ENCODE measurements at places on chromosomes 4 and X. TPM values are rescaled to one million over a fixed set of nuclear protein-coding genes. Genes with fewer than 3 reads are reported as not detected.

DNA sequence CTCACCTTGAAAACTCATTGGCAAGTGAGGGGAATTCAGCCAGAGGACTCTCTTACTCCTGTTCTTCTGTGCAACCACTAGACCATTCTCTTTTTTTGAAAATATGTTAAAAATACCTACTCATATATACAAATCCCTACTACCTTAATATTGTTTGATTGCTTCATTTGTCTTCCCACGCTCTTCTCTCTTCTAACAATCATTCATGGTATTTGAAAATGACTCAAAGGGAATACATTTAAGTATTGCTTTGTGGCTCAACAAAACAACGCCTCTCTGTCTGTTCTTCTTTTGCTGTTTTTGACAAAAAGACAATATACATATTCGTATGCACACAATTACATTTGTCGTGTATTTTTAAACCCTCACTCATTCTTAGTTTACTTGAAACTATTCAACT, 589.4 kb downstream of the ANKRD50 start:
- no peak for DNase-seq

GRCh38 chr4:10011885-10012284, 9.4 kb downstream of the SLC2A9 start:
- no peak for DNase-seq

DNA sequence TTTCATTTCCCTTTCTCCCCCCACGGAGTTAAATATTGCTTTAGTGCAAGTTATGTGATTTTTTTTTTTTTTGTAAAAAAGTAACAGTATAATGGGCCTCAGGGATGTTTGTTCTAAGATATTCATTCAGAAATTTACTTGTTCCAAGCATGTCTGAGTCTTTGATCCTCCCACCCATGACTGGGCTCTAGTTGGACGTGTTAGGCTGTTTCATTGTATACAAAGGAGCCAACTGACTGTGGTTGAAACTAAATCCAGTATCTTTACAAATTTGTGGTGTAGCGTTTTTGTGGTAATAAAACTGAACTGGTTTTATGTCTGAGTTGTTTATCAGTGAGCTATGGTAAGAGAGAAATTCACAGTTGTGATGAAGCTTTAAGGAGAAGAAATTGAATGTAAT, 74.1 kb downstream of the DOCK11 start:
- DNase-seq: no peak

GRCh38 chrX:129359269-129359668, 164.0 kb downstream of the SMARCA1 start:
- no peak for DNase-seq

GRCh38 chr4:13496605-13497004, 12.5 kb upstream of the RAB28 start:
- no peak for DNase-seq

Gene ASB12
- total RNA-seq: 0.83 TPM

- no peak for DNase-seq
These were observed 257.1 kb downstream of the CAMK2D start for GRCh38 chr4:113504422-113504821.

- no peak for DNase-seq
These were observed 39.4 kb downstream of the STIM2 start for GRCh38 chr4:26899991-26900390.

Gene EDNRA
- 22.3 TPM for total RNA-seq

DNA sequence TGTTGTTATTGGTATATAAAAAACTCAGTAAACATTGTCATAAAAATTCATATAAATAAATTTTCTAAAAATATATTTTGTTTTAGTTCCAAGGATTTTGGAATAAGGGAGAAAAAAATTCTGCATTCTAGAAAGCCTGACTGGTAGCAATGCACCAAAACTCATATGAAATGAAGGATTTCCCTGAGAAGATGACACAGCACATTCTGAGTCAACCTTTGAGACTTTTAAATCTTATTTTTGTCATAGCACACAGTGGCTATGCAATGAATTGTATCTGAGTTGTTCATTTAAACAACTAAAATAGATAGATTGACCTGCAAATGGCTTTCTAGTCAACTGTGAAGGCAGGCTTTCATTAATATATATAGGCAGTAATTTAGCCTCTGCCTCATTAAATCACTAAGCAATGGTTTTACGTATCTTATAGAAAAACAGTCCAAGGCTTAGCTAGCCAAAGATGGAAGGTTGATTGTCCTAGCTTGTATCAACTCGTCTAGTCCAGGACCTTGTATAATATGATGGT, 239.1 kb upstream of the NEIL3 start:
- no peak for DNase-seq

Gene CLDN24
- not detected for total RNA-seq

GRCh38 chrX:22325096-22325495, 52.4 kb downstream of the CBLL2 start:
- DNase-seq: peak; percentile 15

DNA sequence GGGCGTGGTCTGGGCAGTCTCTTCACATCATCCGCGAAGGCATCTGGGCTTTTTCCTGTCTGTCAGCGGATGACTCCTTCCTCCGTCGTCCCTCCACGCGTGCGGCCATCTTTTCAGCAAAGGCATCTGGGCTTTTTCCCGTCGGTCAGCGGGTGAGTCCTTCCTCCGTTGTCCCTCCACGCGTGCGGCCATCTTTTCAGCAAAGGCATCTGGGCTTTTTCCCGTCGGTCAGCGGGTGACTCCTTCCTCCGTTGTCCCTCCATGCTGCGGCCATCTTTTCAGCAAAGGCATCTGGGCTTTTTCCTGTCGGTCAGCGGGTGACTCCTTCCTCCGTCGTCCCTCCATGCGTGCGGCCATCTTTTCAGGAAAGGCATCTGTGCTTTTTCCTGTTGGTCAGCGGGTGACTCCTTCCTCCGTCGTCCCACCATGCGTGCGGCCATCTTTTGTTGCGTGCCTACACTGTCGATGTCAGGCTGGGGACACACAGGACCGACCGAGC, 12.3 kb upstream of the TMEM271 start:
- DNase-seq: no peak

Gene RNF128
- total RNA-seq: 0.53 TPM

DNA sequence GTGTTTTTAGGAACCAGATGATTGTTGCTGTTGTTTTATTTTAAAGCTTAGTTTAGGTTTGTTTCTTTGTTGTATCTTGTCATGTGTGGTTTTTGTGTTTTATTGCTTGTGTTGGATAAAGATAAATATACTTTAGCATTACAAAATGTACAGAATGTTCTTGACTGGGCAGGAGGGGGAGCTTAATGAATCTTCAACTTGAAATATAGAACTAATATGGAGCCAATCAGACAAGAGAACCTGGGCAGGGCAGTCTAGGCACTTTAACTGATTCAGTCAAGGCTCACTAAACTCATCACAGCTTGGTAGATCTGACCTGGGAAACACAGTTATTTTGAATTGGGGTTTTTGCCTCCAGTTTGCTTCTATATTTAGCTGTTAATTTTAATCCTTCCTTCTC, 304.2 kb downstream of the ARHGAP24 start:
- peak; percentile 45 for DNase-seq

Gene UGT2B7
- 1.5 TPM for total RNA-seq

DNA sequence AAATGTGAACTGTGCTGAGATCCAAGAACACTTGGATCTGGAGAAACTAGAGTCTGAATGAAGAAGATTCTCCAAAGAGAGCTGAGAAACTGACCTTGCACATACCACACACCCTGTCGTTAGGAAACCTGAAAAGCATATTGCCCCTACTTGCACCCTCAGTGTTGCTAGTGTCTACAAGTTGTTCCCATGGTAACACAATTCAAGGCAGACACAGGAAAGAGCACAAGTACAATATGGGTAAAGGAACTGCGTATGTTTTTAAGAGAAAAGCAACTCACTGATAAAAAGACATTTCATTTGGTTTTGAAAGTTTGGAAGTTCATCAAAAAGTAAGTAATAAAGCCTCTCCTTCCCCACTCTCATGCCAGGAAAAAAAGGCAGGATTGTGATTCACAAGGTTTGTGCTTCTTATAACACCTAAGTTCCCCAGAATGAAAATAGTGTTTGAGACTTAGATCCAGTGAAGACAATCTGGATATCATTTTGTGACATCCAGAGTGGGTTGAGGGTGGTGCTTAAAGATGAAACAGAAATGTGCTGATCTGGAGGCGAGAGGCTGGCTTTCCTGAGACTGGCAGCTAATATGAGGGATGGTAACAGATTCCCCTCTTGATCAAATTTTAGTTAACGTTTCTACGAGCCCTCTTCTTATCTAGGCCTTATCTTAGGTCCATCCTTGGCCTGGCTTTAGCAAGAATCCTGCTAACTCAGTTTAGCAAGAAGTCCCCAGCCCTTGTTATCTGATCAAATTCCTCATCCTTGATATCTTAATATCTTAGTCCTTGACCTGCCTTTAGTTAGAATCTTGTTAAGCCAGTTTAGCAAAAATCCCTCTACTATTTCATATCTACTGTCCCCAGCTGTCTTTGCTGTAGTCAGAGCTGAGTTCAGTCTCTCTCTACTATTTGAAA, 42.3 kb downstream of the NIPAL1 start:
- DNase-seq: no peak

- no peak for DNase-seq
These were observed 77.2 kb upstream of the NEIL3 start for GRCh38 chr4:177232473-177232872.

Measured in myocyte (in vitro differentiated cells).